Activated gamma-delta T cell (primary cell): ENCODE measurements at places on chromosomes 5 and 9.

DNA sequence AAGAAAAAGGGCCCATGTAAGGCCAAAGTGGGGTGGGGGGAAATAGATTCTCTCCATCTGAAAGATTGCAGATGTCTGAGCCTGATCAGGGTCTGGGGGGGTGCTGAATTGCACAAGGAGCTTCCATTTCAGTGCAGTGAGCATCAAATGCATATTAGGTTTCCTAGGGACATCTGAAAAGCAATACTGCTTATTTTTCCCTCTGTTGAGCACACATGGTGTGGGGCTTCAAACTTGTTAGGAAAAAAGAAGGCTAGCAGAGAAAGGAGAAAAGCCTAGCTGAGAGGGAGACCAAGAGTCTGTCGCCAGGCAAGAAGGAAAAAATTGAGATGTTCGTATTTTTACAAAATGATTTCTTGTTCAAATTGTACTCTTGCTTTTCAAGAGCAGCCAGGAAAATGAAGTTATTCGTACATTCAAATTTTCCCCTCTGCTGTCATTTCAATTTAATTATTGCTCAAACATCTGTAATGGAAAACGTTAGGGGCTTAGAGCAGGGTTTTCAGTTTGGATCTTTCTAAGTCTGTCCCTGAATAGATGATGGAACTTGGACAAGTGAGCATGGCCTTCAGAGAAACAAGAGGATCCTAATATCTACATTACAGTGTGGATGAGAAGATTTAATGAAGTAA, 191.9 kb upstream of the GAS1 start:
- no peak for DNase-seq

- no peak for DNase-seq
These were observed 214.6 kb downstream of the PDZD2 start for GRCh38 chr5:31853398-31854135.

DNA sequence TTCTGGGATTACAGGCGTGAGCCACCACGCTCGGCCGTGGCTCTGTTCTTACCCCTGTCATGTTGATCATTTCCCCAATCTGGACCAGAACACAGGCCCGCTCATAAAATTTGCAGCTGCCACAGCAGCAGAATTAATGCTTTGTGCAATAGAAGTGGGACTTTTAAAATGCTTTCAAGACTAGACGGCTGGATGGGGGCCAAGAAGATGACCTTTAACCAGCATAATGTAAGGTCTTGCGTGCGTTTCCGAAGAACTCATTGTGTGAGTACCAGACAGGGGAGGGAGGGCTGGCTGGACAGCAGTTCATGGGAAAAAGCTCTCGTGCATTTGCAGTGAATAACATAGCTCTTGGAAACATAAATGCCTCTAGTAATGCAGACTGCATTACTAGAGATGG, 3.5 kb upstream of the WDR38 start:
- no peak for DNase-seq

GRCh38 chr5:96668725-96669124, 6.5 kb downstream of the CAST start:
- no peak for DNase-seq

DNA sequence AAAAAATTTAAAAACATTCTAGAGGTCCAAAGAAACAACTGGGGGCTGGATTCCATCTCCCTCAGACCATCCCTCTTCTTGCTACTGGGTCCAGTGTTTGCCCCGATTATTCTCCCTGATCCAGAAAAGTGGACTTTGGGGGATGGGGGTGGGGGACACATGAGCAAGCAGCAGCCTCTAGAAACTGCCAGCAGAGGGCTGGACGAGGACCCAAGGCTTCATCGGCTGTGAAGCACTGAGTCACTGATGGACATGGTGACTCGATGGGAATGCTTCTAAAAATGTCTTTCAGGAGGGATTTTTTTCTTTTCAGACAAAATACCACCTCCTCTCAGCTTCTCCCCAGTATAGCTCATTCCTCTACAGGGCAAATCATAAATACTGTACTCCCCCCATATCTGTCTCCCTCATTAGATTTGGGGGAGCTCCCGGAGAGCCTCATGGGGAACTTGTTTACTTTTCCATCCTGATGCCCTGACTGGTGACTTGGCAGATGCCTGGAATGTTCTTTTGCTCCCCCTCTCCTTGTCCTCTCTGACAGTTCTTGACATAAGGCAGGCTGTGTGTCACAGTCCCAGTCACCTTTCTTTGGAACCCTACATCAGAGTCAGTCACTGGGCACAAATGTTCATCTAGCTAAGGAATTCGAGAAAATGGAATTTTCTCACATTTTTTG, 67.2 kb upstream of the STC2 start:
- DNase-seq: no peak

- DNase-seq: no peak
These were observed 48.6 kb downstream of the CCL28 start for GRCh38 chr5:43363445-43364152.
